ENCODE measurements at places on chromosomes 2 and 18. TPM values are rescaled to one million over a fixed set of nuclear protein-coding genes. Genes with fewer than 3 reads are reported as not detected.

DNA sequence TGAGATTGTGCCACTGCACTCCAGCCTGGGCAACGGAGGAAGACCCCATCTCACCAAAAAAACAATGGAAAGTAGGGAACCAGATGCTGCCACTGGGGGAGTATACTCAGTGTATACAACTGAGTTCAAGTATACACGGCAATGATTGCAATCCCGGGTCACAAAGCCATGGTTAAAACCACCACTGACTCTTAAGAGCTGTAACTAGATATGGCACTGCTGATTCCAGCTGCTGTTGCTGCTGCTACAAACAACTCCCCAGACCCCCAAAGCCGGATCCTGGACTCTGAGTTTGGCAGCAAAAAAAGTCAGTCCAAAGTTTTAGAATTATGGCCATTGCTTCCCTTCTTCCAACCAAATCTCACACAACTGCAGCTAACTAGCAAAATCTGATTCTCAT is 43.7 kb upstream of the COX7A2L start:
- no peak overlapping the region for H3K27ac ChIP-seq
- no peaks in the 10 kb centered on the region for H3K36me3 ChIP-seq
- H3K4me3 ChIP-seq, result no peak overlapping the region
- DNase-seq, result no peak
- H3K4me1 ChIP-seq, result no peaks in the 10 kb centered on the region
- peaks cover 21% of the 10 kb centered on the region for H3K27me3 ChIP-seq

HOXD12 gene
- total RNA-seq, result not detected

MCEE gene
- total RNA-seq, result 19.5 TPM

GRCh38 chr2:80670763-80671162 is 366.2 kb upstream of the LRRTM1 start:
- no peak overlapping the region for H3K27ac ChIP-seq
- H3K27me3 ChIP-seq, result no peaks in the 10 kb centered on the region
- H3K4me1 ChIP-seq, result no peaks in the 10 kb centered on the region

GRCh38 chr2:169734169-169734847 is 676 bp downstream of the KLHL23 start:
- peaks cover 3% of the 10 kb centered on the region for H3K4me1 ChIP-seq
- peak overlapping the region; percentile 40 for H3K4me3 ChIP-seq
- no peaks in the 10 kb centered on the region for H3K36me3 ChIP-seq
- H3K27me3 ChIP-seq, result no peaks in the 10 kb centered on the region

PRSS56 gene
- total RNA-seq, result not detected

GNLY gene
- 377 TPM for total RNA-seq

DNA sequence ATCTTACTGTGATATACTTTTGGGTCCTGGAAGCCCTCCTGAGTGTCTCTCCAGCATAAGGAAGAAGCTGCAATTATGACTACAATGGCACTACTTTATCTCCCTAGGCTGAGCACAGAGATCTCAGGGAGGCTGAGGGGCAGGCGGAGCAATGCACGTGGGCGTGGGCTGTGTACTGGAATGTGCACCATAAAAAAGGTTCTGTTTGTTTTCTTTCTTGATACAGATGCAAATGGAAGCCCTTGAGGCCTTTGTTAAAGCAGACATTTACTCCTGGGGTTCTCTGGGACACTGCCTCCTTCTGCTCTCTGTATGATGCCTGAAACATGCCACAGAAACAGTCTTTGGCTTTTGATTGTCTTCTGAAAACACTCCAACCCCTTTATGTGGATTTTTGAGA is 79.1 kb upstream of the DLX2 start:
- H3K27ac ChIP-seq, result no peak overlapping the region
- no peaks in the 10 kb centered on the region for H3K27me3 ChIP-seq
- peaks cover 15% of the 10 kb centered on the region for H3K4me1 ChIP-seq
- no peak overlapping the region for H3K4me3 ChIP-seq
- no peak for DNase-seq

GRCh38 chr2:108288534-108289106 is at the start of gene SULT1C2:
SULT1C2 (plus strand) TSS chr2:108288895; CDS start chr2:108293668, 4,773 bp downstream.
- H3K4me3 ChIP-seq, result no peak within 1 kb of the TSS
- H3K4me1 ChIP-seq, result no peaks in the 10 kb centered on the region
- H3K27ac ChIP-seq, result no peak within 1 kb of the TSS
- no peaks in the 10 kb centered on the region for H3K36me3 ChIP-seq
- peaks cover 2% of the 10 kb centered on the region for H3K27me3 ChIP-seq

DNA sequence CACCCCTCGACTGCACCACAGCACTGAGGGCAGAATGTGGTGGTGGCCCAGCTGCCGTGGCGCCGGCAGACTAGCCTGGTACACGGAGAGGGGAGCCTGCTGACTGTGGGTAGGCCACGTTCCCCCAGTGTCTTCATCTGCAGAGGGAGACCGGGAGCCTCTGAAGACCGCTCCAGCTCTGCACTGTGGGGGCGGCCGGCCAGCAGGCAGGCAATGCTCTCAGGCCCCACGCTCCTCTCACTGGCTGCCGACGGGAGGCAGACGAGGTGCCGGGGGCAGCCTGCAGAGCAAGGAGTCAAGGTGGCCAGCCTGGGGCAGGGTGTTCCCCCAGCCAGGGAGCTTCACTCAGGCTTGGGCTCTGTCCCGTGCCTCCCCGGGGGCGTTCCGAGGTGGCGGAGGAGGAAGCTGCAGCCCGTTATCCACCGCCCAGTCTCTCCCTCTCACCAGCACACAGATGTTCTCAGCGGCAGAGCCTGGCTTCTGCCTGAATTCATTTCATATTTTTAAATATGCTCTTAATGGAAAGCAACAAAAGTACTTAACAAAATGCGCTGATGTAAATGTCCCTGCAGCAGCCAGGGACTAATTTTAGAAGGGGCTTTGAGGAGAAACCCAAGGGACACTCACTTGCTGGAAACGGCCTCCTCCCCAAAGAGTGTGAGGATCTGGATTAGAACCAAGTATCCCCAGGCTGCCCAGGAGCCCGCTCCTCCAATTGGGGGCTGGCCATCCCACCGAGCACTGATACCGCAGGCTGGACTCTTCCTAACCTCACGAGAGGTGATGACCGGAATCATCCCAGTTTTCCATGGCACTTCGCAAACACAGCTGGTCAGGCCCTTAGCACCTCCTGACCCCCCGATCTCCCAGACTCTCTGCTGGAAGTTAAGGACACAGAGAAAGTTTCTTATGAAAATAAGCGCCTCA is 87.8 kb downstream of the HDAC4 start:
- no peak overlapping the region for H3K27ac ChIP-seq
- no peak for DNase-seq
- no peak overlapping the region for H3K4me3 ChIP-seq
- H3K36me3 ChIP-seq, result peaks cover 6% of the 10 kb centered on the region
- peaks cover 2% of the 10 kb centered on the region for H3K4me1 ChIP-seq

DNA sequence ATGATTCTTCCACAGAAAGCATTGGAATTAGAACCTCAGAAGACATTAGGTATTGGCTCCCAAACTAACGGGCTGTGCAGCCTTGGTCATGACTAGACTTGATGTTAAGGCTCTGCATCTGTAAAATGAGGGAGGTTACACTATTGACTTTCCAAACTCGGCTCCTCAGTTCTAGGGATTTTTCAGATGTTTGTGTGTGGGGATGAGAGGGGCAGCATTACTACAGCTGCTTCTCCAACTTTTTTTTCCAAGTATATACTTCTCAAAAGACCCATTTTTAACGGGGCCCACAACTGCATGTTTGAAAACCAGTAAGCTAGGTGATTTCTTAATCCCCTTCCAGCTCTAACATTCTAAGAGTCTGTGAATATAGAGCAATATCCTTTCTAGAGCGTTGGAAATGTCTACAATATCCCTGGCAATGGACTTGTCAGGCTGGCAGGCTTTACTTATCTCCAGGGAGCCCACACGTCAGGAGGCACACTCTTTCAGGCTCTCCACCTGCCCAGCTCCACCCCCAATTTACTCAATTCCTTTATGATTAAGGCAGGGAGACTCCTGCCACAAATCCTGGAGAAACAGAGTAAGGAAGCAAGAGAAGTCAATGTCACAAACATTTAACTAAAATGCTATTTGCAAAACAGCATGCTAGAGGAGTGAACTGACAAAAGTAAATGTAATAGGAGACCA is 844 bp upstream of the MPV17 start:
- H3K27me3 ChIP-seq, result no peaks in the 10 kb centered on the region
- DNase-seq, result no peak

GRCh38 chr2:28063492-28063962 is 173.0 kb downstream of the BABAM2 start:
- no peak overlapping the region for H3K27ac ChIP-seq
- H3K4me3 ChIP-seq, result no peak overlapping the region
- H3K27me3 ChIP-seq, result no peaks in the 10 kb centered on the region

GPBAR1 gene
- total RNA-seq, result 2.7 TPM

GRCh38 chr2:174967691-174968260 is 37.4 kb downstream of the CHN1 start:
- no peaks in the 10 kb centered on the region for H3K27me3 ChIP-seq
- no peaks in the 10 kb centered on the region for H3K4me1 ChIP-seq
- H3K36me3 ChIP-seq, result no peaks in the 10 kb centered on the region
- no peak for DNase-seq

Data from T-cell (primary cell).